ENCODE measurements at places on chromosomes 11 and 22.

DNA sequence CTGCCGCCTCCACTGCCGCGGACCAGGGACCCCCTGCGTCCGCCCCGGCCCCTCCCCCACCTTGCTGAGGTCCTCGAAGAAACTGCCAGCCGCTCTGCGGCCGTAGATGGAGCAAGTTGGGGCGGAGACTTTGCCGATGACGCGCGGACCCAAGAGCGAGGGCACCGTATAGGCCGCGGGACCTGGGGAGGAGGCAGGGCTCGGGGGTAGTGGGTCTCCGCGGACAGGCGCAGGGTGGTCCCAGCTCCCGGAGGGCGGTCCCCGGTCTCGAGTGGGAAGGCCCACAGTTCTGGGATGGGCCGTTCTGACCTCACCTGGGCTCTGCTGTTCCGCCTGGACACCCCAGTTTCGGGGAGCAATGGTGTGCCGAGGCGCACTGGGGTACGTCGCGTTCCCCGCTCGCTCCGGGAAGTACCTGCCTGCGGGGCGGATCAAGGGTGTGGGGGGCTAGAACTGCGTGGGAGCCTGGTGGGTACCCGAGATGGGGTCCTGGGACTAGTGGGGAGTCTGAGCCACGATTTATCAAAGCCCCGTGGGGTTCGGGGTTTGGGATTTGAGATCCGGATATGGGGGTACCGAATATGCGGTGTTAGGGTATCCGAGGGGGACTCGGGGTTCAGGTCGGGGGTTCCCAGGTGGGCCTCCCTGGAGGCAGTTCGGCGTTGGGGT, 1.2 kb upstream of the TYMP start:
- peak; percentile 64 for DNase-seq

DNA sequence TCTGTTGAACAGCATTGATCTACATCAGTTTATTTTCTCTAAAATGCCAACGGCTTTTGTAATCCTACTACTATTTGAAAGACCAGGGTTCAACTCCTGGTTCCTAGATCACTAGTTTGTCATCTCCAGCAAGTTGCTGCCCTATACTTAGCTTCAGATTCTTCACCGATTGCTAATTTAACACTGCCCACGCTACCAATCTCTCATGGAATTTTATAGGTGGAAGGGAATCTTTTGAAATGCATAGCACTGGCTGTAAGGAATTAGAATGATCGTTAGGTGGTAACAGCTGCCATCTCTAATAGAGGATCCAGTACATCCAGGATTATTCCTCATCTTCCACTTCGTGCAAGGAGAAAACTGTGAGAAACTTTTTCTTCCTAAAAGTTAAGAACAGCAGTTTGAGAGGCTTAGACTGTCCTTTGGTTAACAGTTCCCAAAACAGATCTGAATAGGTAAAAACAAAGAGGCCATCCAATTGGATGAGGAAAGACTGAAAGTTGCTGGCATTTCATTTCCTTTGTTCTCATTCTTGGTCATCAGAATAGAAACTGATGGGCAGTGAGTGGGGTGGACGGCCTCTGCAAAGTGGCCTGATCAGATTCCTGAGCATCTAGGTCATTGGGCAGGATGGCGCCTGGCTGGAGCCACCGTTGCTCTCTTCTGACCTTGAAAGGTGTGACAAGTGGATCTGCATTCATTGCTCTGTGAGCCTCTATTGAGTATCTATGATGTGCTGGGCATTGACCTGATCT, 236.3 kb upstream of the SORL1-AS1 start:
- DNase-seq, result no peak

DNA sequence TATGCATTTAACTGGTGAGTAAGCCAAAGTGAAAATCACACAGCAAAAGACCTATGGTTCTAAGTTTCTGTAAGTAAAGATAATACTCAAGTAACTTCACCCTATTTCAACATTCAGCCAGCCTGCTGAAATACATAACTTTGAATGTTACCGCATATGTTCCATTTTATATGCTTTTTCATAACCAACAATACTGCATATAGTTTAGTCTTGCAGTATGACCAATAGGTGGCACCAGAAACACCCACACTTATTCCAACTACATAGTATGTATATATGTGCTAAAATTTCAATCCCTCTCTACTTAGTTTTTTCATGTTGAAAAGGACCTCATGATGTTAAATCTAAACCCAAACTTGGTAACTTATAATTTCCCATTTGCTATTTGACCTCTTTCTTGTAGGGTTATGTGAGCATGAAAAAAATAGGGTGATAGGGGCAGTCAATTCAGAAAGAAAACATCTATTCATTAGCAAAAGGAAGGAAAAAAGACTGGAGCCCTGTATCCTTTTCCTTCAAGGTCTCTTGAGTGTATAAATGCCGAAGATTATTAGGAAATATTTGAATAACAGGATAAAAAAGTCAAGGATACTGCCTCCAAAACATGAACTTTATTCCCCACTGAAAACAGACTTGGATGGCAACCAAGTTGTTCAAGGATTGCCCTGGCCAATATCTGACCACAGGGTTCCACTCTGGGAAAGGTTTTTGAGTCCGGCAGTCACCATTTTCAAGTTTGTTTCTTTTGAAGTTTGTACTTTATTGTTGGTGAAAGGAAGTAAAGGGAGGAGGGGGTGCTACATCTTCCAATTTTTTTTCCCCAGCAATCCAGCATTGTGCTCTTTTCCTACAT, 23.8 kb upstream of the FZD4 start:
- DNase-seq, result peak; percentile 53

- no peak for DNase-seq
These were observed 73.9 kb downstream of the CTTN start for GRCh38 chr11:70472240-70472639.

GRCh38 chr11:75283391-75283931, 42.9 kb downstream of the TPBGL start:
- no peak for DNase-seq

GRCh38 chr22:50469377-50470305, 5.2 kb downstream of the SBF1 start:
- peak; percentile 56 for DNase-seq

- DNase-seq, result no peak
These were observed 1.7 kb downstream of the CTSD start for GRCh38 chr11:1761857-1762536.
